ENCODE measurements at places on chromosomes 2 and 18.

DNA sequence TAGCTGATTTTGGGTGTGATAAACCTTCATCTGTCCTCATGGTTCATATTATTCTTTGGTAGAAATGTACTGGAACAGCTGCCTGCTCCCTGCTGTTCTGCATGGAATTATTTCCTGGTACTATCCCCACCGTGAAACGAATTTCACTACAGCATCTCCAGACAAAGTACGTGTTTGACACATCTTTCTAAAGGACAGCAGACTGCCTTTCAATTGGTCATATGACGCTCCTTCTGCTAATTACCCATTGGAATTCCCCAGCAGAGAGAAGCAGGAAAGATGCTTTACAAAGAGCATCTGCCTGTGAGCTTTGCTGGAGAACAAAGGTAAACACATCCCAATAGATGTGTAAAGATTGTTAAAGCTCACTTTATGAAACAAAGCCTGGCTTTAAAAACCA is 4.4 kb upstream of the RFX8 start:
- no peak for DNase-seq

DNA sequence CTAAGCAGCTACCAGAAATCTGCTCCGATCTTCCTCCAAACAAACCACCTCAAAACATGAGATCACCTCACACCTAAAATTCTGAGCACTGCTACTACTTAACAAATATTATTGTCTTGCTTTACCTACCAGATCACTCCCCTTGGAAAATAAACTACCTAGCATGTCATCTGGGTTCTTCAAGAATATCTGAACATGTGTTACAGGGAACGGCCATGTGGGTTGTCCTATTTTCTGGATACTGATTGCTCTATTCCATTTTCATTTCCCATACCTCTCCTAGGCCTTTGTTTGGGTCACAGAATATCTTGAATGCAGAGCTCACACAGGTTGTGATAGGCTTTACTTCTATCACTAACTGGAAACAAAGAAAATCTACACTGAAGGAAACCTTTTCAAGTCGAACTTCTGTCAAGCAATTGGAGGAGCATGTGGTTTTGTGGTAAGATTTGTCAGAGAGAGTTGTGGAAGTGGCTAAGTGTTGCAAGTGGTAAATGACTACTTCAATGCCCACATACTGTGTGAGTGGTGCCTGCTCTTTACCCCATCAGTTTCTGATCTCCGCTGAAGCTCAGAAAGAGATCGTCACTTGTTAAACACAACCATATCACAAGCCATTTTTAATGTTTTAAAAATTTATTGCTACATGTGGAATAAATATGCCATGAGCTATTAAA is 739.1 kb upstream of the ZEB2 start:
- peak; percentile 32 for DNase-seq

DNA sequence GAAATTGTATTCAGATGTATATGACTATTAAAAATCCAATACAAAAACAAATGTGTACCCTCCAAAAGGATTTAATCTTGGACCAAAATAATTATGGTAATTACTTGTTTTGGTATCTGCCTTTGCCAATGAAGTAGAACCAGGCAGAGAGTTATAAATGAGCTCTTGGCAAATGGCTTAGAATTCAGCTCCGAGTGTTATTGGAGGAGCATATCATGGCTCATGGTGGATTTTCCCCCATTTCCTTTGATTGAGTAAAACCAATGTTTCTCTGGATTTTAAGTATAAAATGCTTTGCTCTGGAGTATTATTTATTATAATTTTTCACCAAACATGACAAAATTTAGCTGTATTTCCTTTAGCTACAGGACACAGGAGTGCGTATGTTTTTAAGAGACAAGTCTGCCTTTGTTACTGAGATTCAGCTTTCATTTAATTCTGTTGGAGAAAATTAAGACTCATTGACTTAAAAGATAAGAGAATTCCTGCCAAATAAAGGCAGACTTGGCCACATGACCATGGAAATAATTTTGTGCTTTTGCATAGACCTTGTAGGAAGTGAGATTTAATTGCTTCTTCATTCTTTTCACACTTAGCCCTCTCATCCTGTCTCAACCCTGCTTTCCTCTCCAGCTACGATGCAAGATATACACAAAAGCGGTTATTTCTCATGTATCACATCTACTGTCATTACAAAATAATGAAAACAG is 281.0 kb upstream of the SOX11 start:
- DNase-seq, result no peak

DNA sequence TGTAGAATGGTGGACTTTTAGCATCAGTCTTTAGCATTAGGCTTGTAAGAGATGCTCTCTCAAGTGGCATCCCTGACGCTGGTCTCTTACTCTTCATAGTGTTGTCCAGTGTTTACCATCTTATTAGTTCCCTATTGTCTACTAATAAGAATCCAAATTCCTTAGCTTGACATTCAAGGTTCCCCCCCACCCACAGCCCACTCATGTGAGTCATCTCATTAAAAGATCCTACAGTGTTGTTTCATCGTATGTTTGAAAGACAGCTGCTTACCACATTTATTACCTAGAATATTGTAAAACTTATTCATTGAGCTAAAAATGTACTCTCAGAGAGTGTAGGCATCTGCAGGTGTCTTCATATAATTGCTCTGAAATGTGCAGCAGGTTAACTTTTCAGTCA is 28.5 kb downstream of the EIF5B start:
- peak; percentile 7 for DNase-seq

DNA sequence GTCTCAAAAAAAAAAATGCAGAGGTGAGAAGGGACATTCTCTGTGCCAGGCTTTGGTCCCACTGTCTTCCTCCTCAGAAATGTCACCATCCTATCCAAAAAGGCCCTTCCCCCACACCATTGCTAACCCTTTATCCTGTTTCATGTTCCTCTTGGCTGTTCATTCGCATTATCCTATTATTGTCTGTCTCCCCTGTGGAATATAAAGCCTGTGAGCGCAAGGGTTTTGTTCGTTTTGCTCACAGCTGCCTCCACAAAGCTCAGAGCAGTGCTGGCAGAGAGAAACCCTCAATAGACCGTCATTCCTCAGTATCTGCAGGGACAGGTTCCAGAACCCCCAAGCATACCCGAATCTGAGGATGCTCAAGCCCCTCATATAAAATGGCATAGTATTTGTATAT is 91.8 kb downstream of the LOXHD1 start:
- no peak for DNase-seq

GRCh38 chr18:48795696-48796095 is 155.1 kb downstream of the SMAD7 start:
- no peak for DNase-seq

GRCh38 chr2:173644146-173644545 is 289.5 kb downstream of the CDCA7 start:
- peak; percentile 70 for DNase-seq

DNA sequence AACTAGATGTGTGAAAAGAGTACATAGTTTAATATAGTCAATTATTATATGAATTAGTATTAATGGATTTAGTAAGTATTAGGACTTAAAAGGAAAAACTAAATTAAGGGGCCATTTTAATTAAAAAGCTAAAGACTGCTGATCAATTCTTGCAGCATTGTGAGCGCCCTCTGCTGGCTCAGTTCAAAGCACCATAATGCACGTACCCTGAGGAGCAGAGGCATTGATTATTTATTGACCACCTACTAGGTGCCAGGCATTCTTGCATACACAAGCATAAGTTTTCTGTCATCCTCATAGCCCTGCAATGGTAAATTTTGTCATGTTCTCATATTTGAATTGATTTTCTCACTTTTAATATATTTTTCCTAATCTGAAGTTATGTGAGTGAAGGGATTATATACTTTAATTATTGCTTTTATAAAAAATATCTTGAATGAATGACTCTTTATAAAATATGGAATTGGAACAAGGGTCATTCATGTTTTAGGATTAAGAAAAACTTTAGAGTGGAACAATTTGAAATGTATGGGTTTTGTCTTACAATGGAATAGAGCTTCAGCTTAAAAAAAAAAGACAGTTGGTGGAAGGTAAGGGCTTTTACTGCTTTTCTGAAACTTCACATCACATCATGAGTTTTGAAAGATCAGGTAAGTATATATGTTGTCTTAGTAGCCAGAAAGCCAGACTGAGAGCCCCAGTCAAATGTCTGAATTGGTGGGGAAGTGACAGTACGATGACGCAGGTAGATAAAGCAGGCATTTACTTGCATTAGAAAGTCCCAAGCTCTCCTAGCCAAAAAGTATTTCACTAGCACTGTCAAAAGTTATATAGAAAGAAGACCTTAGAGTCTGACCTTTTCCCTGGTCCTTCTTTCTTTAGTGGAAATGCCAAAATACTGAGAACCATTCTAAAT is 9.7 kb downstream of the ITGA4 start:
- peak; percentile 73 for DNase-seq

GRCh38 chr18:2896990-2897389 is 50.2 kb downstream of the EMILIN2 start:
- DNase-seq, result no peak

GRCh38 chr2:148726228-148726627 is 81.7 kb downstream of the EPC2 start:
- no peak for DNase-seq

DNA sequence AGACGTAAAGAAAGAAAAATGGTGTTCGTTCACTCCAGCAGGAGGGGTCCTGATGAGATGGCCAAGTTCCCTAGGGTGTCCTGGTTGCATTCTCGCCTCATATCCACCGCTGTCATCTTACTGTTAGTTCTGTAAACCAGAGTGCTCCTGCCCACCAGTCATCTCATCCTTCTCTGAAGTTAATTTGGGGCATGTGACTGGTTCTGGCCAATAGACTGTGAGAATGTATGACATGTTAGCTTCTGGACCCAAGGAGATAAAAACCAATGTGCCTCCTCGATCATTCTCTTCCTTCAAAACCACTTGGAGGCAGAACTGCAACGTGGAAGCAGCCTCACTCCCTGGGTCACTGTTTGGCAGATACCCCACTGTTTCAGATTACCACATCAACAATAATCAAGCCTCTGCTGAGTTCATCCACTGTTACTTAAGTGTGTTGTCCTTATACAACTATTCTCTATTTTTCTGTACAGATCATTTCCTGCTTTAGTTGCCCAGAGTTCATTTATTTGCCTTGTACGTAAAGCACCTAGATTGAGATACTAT is 759.1 kb downstream of the TSN start:
- DNase-seq, result peak; percentile 21

DNA sequence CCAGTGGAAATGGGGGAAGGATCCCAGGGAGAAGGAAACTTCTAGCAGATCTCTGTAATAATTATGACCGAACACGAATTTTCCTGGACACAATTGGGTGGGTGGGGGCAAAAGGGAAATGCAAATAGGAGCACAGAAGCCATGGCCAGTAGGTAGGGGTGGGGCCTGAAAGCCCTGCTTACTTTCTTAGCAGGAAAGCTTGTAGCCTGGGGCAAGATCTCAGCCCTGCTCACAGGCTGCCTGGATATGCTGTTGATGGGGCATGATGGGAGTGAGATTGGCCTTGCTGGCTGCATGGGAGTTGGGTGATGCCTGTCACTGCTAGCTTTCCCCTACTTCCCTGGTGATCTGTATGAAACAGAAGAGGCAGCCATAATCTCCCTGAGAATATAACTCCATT is 45.9 kb upstream of the SPOPL start:
- no peak for DNase-seq

DNA sequence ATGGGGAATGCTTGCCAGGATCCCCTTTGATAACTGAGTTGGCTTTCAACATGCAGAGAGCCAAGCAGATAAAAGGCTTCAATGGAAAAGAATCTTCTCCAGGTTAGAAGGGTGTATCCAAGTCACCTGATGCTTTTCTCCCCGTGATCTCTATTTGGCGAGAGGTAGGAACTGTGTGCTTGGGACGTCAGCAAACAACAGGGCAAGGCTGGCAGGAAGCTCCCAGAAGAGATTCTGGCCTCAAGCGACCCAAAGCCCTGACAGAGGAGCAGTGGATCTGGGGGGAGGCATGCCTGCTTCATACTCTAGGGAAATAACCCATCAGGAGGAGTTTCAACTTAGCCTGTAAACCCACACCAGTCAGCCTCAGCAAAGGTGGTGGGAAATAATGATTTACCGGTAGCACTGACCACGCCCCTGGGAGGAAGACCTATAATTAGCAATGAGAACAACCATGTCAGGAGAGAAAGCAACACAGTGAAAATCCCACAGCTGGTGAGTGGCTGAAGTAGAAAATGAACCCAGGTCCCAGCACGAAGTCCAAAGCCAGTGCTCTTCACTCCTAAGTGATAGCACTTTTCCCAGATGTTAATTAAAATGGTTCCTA is 76.3 kb upstream of the SEC11C start:
- no peak for DNase-seq

GRCh38 chr18:42177390-42177789 is 222.4 kb downstream of the PIK3C3 start:
- no peak for DNase-seq

DNA sequence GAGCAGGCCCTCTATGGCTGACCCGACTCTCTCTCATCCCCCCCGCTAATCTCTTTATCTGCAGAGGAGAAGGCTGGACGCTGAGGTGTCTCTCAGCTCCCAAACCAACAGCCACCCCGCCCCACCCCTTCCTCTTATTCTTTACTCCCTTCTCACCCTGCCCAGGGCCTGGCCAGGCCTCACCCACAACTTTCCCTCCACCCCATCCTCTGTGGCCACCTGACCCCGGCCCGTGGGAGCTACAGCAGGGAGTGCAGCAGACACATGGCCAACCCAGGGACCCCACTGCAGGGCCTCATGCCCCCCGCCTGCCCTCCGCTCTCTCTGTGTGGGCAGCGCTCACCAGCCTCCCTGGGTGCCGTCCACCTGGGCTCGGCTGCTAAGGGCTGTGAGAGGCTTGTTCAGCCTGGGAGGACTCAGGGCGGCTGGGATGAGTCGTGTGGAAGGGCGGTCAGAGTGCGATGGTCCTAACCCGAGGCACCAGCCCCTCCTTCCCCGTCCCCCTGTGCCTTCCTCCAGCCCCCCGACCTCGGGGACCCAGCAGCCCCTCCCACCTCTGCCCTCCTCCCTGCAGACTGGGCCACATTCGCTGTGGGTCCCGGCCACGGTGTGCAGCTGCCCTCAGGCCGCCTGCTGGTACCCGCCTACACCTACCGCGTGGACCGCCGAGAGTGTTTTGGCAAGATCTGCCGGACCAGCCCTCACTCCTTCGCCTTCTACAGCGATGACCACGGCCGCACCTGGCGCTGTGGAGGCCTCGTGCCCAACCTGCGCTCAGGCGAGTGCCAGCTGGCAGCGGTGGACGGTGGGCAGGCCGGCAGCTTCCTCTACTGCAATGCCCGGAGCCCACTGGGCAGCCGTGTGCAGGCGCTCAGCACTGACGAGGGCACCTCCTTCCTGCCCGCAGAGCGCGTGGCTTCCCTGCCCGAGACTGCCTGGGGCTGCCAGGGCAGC is 6.8 kb downstream of the NEU4 start:
- no peak for DNase-seq

GRCh38 chr2:216880509-216881184 is 20.8 kb upstream of the TNP1 start:
- DNase-seq, result no peak

GRCh38 chr2:112147382-112148168 is 9.4 kb downstream of the FBLN7 start:
- peak; percentile 63 for DNase-seq

- DNase-seq, result no peak
Measured at GRCh38 chr2:61662990-61663389, 124.8 kb upstream of the XPO1 start.
